ENCODE measurements at places on chromosomes 2 and 18. TPM values are rescaled to one million over a fixed set of nuclear protein-coding genes. Genes with fewer than 3 reads are reported as not detected.

NEB gene
- total RNA-seq, result 61.1 TPM

DNA sequence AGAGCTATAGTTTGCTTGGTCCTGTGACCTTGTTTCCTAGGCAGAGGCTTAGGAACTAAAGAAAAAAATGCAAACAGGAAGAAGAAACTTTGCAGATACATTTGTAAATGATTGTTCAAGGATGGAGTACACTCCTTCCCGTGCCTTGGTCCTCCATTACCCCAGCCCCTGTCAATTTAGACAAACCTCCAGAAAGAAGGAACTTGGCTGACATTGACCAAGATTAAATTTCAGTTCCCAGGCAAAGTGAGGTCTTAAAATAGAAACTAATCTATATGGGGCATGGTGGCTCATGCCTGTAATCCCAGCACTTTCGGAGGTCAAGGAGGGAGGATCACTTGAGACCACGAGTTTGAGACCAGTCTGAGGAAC lies 179.9 kb upstream of the FN1 start:
- no peak for DNase-seq

DNA sequence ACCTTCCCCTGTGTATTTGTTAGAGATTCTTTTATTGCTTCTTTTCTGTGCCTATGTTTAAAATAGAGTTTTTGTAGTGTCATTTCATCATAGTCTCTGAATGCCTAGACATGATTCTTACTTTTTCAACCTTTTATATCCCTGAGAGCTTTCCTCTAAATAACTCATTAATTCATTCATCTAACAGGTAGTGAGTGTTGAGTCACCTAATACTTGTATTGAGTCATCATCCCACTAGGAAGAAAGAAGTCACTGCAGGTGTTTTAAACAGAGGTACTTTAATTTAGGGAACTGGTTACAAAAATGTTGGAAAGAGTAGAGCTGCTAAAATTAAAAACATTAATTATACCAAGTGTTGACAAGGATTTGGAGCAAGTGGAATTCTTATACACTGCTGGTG lies 18.5 kb upstream of the NMS start:
- no peak for DNase-seq

- no peak for DNase-seq
These were observed 108.8 kb downstream of the KCTD1 start for GRCh38 chr18:26439537-26439936.

DNA sequence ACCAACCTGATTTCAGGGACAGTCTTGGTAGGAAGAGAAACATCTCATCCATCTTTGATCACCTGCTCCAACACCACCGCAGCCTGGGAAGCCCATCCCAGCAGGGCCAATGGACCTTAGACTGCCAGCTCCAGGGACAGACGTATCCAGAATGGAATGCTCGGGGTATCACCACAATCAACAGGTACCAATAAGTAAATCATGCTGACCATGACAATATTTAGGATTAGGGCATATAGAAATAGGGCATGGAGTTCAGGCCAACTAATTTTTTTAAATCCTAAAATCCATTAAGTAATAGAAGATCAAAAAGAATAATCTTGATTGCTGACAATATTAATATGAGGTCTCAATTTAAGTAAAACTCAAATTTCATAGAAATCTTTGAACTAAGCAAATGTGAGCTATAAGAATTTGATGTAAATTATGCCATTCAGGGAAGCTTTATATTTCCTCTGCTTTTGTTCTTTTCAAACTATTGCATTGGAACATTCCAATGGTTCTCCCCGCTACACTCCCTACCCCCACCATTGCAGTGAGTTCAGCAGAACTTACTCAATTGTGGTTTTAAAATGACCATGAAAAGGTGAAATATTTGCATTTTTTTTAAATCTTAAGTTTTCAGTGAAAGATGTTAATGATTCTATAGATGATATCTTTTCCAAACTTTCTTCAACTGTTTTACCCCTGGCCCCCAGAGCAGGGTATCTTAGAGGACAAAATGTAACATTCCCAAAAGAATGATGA lies 138.6 kb downstream of the DNER start:
- no peak for DNase-seq

DNA sequence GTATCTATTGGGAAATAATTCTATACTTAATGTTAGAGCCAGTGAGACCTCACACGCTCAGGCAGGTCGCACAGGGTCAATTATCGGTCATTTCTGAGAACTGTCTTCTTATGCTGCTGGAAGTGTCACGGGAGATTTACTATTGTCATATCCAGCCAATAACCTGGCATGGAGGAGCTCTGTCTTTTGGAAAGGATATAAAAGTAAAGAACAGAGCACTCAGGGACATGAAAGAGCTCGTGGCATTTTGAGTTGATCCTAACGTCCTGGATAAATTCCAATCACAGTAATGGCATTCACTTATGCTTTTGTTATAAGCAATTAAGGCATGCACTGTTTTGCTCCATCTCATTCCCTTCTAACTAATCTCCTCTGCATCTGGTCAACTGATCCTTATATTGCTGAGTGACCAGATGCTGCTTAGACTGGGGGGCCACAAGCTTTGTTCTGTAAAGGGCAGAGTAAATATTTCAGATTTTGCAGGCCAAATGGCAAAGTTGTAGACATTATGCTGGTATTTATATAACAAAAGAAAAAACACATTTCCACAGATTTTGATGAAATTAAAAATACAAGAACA lies 453.5 kb upstream of the SMIM21 start:
- DNase-seq, result no peak

Data from right atrium auricular region (tissue), 2 donors.